ENCODE measurements at places on chromosomes 6 and 20.

GRCh38 chr6:81748994-81749393, 3.5 kb downstream of the TENT5A start:
- no peak for DNase-seq

GRCh38 chr6:109000289-109000688, 94.4 kb downstream of the SESN1 start:
- DNase-seq: no peak

DNA sequence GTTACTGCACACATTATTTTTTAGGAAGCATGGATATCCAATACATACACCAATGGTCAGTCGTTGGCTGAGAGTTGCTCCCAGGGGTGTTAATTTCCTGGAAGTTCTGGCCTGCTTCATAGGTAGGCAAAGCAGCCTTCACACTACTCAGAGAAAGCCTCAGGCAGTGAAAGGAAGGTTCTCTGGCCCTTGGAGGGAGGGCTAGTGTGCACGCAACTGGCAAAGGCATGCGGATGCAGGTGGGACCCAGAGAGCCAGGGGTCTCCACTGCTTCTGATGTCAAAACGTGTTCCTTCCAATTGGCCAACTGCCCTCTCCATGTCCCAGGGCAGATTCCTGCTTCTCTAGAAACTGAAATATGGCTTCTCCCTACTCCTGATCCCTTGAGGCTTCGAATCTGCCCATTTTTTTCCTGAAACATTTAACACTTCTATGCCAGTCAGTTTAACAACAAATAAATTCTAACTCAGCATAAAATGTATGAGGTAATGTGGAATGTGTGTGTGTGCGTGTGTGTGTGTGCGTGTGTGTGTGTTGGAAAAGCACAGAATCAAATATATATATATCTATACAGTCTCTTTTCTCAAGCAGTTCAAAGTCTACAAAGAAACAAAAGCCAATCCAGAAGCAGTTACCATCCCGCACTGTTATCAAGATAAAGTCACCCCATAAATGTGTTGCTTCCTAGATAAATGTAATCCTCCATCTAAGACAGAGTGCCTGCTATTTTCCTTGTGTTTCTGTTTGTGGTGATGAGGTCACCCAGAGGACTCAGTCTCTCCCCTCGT, 94.0 kb upstream of the HIVEP1 start:
- no peak for DNase-seq

DNA sequence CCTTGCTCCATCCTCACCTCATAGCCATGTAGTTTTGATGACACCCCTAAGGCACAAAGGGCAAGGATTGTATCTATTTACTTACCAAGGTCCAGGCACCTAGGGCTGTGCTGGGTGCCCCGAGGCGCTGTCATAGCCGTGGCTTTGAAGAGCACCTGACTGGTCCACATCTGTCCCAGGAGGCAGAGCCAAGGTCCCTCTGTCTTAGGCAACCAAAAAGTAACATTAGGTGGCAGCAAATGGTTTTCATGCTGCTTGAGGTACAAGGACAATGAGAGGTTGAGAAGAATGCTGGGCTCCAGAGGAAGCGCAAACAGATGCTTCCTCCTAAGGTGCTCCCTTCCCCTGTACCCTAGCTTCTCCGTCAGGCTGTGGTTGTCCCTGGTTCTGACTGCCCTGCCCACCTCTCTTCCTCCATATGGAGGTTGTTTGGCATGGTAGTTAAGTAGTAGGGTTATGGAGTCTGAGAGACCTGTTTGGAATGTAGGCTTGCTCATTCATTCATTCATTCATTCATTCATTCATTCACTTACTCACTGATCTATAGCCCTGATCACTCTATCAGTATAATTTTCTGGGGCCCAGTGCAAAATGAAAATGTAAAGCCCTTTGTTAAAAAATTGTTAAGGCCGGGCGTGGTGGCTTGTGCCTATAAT, 3.0 kb upstream of the UQCC2 start:
- no peak for DNase-seq

- DNase-seq: no peak
Measured at GRCh38 chr6:33434961-33435360, 15.1 kb downstream of the SYNGAP1 start.

DNA sequence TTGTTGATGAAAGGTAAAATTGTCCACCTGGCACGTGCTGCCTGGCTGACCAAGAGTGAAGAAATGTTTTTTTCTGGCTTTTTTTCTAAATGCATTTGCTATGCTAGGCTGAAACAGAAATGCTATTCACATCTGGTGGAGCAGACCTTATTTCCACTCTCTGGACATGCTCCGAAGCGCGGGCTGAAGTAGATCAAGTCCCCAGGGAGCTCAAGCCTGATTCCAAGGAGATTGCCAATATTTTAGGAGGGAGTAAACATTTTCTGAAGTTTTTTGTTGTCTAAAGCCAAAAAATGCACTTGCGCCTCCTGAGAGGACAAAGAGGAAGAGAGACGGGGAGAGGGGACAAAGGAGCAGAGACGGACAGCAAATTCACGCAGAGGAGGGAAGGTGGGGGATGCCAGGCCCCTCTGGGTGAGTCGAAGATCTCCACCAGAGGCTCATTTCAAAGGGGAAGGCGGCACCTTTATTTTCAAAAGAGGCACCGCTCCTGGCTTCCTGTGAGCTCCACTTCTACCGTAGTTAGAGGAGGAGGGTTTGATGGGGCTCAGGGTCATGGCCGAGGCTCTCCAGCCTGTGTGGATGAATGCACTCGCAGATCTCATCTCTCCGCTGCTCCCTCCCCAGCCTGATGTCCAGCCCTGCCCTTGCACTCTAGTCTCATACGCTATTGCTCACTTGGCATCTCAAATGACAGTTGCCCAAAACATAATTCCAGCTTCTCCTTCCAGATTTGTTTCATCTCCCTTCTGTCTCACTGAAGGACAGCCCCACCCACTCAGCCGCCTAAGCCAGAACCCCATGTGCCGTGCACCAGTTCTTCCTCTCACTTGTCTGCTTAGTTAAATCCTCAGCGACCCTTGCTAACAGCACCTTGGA, 23.1 kb upstream of the SMOC2 start:
- no peak for DNase-seq

GRCh38 chr20:37686762-37687477, 6.9 kb upstream of the CTNNBL1 start:
- DNase-seq: no peak

DNA sequence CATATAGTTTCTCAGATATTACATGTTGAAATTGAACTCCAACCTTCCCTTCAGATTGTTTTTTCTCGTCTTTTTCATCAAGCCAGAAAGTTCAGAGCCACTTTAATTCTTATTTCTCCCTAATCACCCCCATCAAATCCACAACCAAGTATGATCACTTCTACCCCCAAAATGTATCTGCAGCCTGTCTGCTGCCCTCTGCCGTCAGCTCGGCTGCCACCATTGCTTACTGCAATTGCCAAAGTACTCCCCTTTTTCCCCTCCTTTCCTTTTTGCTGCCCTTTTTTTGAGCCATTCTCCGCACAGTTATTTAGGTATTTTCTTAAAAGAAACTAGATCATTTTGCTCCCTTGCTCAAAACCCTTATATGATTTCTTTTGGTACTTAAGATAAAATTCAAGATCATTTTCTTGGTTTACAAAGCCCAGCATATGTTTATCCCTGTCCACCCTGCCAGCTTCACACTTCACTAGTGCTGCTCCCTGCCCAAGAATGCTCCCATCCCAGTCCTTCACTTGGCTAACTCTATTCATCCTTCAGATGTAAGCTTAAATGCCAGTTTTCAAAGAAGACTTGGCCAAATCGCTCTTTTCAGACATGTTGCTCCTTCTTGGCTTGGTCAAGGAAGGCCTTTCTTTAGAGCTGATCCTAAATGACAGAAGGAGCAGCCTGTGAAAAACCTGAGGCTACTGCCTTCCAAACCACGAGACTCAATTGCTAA, 63.7 kb downstream of the SH3BGRL2 start:
- no peak for DNase-seq

GRCh38 chr6:24426729-24427446, 24.2 kb downstream of the MRS2 start:
- no peak for DNase-seq

DNA sequence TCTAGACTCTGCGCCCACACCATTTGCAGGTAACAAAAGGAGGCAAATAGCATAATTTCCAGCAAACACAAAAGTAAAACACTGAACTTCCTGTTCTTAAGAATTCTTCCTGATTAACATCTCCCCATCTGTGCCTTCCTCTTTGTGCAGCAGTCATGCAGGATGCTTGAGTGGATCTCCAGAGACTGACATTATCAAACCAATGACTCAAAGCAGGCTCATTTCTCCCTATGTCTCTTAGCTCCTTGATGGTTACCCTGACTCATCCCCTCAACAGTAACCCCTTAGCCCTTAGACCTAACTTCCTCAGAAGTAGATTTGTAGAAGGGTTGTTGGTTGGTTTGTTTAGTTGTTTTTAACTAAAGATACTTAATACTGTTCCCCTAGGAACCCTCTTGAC, 137.0 kb upstream of the RIN2 start:
- no peak for DNase-seq

GRCh38 chr6:132768051-132768517, 10.4 kb upstream of the VNN2 start:
- no peak for DNase-seq

DNA sequence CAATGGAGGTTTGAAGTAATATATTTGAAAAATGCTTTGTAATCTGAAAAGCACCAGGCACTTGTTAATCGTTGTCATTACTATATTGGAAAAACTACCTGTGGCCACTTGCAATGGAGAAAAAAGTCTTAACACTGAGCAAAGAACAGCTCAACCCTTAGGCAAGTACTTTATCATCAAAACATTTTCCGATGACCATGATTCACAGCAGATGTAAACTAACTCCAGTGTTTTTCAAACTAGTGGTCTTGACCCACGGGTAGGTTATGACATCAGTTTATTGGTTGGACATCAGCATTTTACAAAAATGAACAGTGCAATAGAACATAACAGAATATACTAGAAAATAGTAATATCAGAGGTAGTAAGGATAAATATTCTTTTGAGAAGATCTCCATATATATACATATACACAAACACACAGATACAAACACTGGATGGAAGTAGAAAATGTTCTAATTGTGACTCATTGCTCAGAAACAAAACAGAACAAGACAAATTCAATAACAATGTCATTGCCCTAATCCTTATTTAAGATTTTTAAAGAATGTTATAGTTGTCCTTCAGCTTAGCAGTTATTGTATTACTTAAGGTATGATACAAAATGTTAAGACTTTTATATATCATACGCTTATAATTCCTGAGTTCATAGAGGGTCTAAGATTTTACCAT, 123.0 kb downstream of the PLCB1 start:
- DNase-seq: no peak

DNA sequence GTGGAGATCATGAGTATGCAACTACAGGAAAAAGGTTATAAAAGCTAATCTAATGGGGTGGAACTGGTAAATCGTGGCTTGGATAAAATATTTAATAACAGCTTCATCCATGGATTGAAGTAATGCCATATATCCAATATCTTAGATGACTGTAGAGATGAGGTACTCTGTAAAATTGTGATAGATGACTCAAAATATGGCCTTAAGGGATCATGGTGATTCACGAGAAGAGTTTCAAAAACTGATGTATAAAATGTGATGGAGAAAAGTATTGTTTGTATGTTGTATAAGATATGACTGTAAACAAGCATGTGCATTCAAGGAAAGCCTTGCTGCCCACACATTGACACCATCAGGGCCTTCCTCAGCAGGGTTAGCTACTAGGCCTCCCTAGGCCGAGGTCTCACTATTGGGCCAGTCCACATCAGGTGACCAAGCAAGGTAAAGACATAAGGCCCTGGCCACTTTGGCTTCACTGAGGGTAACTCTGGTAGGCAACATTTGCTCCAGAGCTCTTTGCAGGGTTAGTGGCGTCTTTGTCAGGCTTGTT, 17.7 kb upstream of the CCN6 start:
- no peak for DNase-seq

GRCh38 chr6:35170891-35171290, 29.8 kb upstream of the TCP11 start:
- DNase-seq: no peak

GRCh38 chr20:13455713-13456112, 183.0 kb downstream of the TASP1 start:
- no peak for DNase-seq

DNA sequence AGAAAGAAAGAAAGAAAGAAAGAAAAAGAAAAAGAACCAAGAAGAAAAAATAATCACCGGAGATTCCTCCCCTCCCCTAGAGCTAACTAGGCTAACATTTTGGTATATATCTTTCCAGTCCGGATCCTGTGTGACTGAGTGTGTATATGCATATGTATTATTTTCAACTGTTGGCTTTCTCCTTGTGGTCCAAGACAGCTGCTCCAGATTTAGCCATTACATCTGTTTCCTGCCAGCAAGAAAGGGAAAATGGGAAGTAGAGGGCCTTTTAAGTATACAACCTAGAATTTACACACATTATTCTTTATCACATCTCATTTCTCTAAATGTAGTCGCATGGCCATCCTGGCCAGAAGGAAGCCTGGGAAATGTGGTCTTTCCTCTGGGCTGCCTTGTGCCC, 15.2 kb downstream of the SLC52A3 start:
- no peak for DNase-seq

- DNase-seq: peak; percentile 73
Measured at GRCh38 chr6:158817728-158818580, 1.2 kb downstream of the EZR start.

- DNase-seq: no peak
Measured at GRCh38 chr6:68975064-68975463, 340.0 kb downstream of the ADGRB3 start.

DNA sequence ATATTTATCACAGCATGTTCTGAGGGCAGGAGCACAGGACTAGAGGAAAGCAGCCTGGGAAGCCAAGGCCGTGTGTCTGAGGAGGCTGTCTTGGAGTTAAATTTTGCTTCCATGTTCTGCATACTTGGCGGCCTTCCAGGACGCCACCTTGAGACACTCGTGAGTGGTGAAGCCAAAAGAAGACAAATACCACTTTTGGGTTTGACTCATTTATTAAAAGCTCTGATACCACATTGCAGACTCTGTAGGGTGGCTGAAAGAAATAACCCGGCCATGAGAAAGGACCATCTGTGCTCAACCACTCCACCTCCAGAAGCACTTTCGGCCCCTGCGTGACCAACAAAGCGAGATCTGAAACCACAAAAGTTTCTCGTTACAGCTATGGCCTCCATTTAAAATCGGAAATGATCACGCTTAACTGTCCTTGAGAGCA, 120.0 kb downstream of the TMEM242 start:
- DNase-seq: no peak

DNA sequence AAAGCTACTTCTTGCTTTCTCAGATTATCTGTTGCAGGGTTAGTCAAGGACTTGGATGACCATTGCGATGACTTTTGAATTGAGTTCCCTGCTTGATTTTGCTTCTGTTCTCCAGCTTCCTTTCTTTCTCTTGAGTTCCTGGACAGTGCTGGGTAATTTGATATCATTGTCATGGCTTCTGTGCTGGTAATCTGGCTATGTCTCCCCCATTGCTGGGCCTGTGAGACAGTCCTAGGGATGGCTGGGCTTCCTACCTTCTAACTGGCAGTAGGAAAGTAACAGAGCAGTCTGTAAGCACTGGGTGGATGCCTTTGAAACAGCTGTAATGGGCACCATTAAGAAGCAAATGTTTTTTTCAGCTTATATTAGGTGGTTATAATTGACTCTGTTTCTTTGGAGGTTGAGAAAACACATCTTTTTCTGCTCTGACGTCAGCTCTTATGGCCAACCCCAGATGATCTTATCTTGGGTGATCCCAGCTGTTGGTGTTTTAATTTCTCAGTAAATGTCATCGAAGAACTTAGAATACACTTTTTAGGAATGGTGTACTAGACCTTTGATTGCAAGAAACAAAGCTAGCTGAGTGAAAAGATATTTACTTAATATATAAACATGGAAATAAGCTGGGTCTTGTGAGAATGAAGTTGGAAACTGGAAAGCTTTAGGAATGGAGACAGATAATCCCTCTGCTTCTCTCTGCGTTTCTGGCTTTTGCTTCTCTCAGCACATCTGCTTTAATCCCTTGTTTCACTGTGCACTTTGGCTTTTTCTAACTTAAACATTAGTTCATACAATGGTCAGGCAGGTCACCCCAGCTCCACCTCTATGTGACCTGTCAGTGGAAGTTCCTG, 195.0 kb upstream of the MAN1A1 start:
- DNase-seq: no peak
